Chondrocyte (in vitro differentiated cells): ENCODE measurements at places on chromosomes 3 and 15. TPM values are rescaled to one million over a fixed set of nuclear protein-coding genes. Genes with fewer than 3 reads are reported as not detected.

- no peak for DNase-seq
- H3K4me3 ChIP-seq = no peak overlapping the region
Observed at GRCh38 chr3:178435575-178435974, 100.7 kb upstream of the KCNMB2 start.

GRCh38 chr3:128287216-128287615, 133.9 kb downstream of the EEFSEC start:
- H3K4me3 ChIP-seq = no peak overlapping the region
- peaks cover 7% of the 10 kb centered on the region for H3K4me1 ChIP-seq
- H3K27ac ChIP-seq = no peak overlapping the region
- no peaks in the 10 kb centered on the region for H3K27me3 ChIP-seq

- peak overlapping the region; percentile 99 for H3K27ac ChIP-seq
- H3K36me3 ChIP-seq = no peaks in the 10 kb centered on the region
- DNase-seq = no peak
- no peaks in the 10 kb centered on the region for H3K27me3 ChIP-seq
Observed at GRCh38 chr3:40452562-40452875, 4.6 kb upstream of the RPL14 start.

DNA sequence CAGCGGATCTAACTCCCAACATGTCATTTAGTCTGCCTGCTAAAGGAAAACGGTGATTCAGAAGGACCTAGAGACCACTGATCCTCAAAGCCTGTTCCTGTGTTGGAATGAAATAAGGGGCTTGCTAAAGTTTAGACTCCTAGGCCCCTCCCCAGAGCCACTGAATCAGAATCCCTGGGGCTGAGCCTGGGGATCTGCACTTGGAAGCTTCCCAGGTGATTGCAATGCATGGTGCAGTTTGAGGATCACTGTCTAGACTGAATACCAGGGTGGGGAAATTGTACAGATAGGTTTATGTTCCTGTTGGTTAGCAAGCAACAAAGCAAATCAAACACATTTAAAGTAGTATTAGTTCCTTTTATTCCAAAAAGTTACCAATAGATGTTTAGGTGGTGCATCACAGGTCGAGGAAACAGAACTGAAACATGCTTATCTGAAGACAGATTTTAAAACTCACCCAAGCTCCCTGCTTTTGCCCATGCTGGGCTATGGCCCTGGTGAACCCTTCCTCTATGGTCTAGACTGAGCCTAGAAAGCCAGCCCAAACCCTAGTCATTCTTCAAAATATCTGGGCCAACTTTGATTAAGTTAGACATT, 29.6 kb upstream of the SPTBN5 start:
- DNase-seq = no peak
- H3K27ac ChIP-seq = no peak overlapping the region
- peaks cover 74% of the 10 kb centered on the region for H3K4me1 ChIP-seq
- H3K4me3 ChIP-seq = no peak overlapping the region
- H3K36me3 ChIP-seq = peaks cover 11% of the 10 kb centered on the region

BNC1 gene
- 1.7 to 2.8 TPM (median 2.3 TPM) in 3 replicates for total RNA-seq

DNA sequence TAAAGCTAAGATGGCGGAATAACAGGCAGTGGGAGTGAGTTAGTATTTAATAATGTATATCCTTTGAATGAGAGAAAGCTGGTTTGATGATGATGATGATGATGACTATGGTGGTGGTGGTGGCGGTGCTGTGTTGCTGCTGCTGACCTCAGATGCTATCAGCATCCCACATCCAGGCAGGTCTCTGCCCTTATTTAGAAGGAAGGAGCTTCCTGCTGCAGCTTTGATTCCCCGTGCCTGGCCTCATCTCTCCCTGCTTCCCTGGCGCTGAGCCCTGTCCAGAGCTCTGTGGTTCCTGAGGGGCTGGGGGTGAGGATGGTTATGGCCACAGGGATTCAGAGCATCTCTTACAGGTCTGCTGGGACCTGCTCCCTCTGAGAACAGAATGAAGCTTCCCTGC, 73.1 kb downstream of the RAB11A start:
- no peak overlapping the region for H3K27ac ChIP-seq
- H3K36me3 ChIP-seq = no peaks in the 10 kb centered on the region
- peaks cover 22% of the 10 kb centered on the region for H3K4me1 ChIP-seq
- no peak for DNase-seq
- peaks cover 14% of the 10 kb centered on the region for H3K27me3 ChIP-seq

DNA sequence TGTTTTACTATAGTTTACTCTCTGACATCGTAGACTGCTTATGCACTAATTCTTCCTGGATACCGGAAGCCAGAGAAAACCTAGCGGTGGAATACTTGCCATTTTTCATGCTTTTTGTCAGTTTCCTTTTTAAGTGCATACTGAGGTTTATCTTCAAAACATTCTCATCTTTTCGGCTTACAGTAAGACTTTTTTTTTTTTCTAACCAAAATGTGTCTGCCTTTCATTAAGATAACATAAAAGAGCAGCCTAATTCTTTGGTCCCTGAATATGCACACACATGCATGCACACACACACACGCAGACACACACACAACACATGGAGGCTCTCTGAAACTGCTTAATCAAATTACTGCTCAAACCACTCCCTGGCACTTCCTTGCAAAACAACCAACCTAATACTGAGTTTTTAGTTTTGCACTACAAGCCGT, 1.3 kb downstream of the ZNF445 start:
- peak overlapping the region; percentile 84 for H3K27ac ChIP-seq
- DNase-seq = no peak
- no peaks in the 10 kb centered on the region for H3K27me3 ChIP-seq
- peak overlapping the region; percentile 92 for H3K4me3 ChIP-seq
- peaks cover 43% of the 10 kb centered on the region for H3K4me1 ChIP-seq

HDC gene
- total RNA-seq = not detected in 3 replicates

GRCh38 chr3:11878837-11879236, 32.2 kb upstream of the TAMM41 start:
- no peak overlapping the region for H3K27ac ChIP-seq
- H3K4me1 ChIP-seq = no peaks in the 10 kb centered on the region
- peaks cover 22% of the 10 kb centered on the region for H3K27me3 ChIP-seq
- no peak overlapping the region for H3K4me3 ChIP-seq

GRCh38 chr3:169659096-169659819, 4.3 kb downstream of the MECOM start:
- peak overlapping the region; percentile 1 for H3K27ac ChIP-seq
- peaks cover 13% of the 10 kb centered on the region for H3K27me3 ChIP-seq
- no peak for DNase-seq
- H3K4me1 ChIP-seq = peaks cover 45% of the 10 kb centered on the region

- H3K36me3 ChIP-seq = peaks cover 10% of the 10 kb centered on the region
- peaks cover 44% of the 10 kb centered on the region for H3K4me1 ChIP-seq
- no peaks in the 10 kb centered on the region for H3K27me3 ChIP-seq
- no peak for DNase-seq
- H3K27ac ChIP-seq = no peak overlapping the region
Observed at GRCh38 chr3:8759038-8759707, 10.2 kb downstream of the OXTR start.

DNA sequence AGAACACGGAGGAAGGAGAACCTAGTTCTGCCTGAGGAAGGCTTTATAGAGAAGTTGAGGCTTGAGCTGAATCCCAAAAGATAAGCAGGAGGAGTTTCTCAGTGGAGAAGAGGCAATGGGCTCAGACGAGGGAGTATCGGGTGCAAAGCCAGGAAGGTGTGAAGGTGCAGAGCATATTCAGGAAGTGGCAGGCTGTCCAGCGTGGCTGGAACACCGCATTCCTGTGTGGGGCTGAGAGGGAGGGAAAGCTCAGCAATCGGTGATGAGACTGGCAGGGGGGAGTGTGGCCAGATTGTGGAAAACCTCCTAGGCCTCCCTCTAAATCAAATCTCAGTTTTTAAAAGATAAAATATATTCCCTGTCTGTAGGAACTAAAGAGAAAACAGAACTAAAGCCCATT, 63.0 kb downstream of the ARHGAP31 start:
- H3K36me3 ChIP-seq = no peaks in the 10 kb centered on the region
- H3K4me1 ChIP-seq = peaks cover 44% of the 10 kb centered on the region
- H3K27ac ChIP-seq = peak overlapping the region; percentile 6
- DNase-seq = no peak
- no peaks in the 10 kb centered on the region for H3K27me3 ChIP-seq
- H3K4me3 ChIP-seq = no peak overlapping the region

GRCh38 chr3:89227218-89227617, 119.8 kb downstream of the EPHA3 start:
- no peak for DNase-seq
- no peak overlapping the region for H3K4me3 ChIP-seq
- H3K4me1 ChIP-seq = peaks cover 10% of the 10 kb centered on the region
- H3K27me3 ChIP-seq = no peaks in the 10 kb centered on the region

LRTM1 gene
- not detected in 3 replicates for total RNA-seq

DNA sequence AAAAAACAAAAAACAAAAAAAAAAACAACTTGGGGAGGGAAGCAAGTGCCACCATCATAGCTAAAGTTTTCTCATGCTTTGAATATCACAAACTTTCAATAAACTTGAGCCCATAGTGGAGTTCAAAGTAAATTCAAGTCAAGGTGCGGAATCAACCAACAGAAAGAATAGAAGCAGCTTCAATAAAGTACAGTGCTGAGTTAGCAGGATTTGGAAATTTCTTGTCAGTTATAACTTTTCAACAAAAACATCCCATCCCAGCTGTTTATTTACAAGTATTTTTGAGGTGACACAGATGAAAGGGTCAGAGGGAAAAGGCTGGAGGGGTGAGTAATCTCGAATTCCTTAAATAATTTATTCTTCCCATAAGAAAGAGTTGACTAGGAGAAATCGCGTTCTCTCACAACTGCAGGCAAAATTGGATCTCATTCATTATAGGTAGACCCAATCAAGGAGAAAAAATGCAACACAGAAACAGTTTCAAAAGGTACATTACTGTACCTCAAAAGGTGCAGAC, 477.4 kb upstream of the RASGRP1 start:
- no peaks in the 10 kb centered on the region for H3K4me1 ChIP-seq
- H3K36me3 ChIP-seq = no peaks in the 10 kb centered on the region
- H3K27ac ChIP-seq = no peak overlapping the region
- no peaks in the 10 kb centered on the region for H3K27me3 ChIP-seq
- no peak overlapping the region for H3K4me3 ChIP-seq

IL12A gene
- total RNA-seq = 1.3 to 1.9 TPM (median 1.5 TPM) in 3 replicates

SLC28A2 gene
- total RNA-seq = not detected in 3 replicates

DNA sequence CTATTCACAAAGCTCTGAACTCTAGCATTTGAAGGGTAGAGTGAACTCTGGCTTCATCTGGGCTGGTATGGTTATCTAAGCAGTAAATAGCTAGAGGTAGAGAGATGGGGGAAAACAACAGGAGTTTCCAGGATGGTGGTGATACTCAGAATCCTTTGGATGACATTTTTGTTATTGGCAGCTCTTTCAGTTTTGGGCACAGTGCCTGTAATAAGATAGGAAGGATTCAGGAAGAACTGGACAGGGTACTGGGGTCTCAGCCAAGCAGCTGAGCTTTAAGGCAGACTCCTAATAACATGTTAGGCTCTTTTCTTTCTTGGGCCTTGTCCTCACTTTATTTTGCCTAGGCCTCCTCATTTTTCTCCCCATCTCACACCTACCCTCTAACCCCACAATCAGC, 338.5 kb downstream of the CADM2 start:
- no peak overlapping the region for H3K4me3 ChIP-seq
- no peak for DNase-seq
- no peaks in the 10 kb centered on the region for H3K36me3 ChIP-seq
- no peaks in the 10 kb centered on the region for H3K4me1 ChIP-seq

C3orf85 gene
- total RNA-seq = not detected in 3 replicates

KCNMB2 gene
- total RNA-seq = 0.27 TPM in 1 of 3 replicates, not detected in the others

LRRC49 gene
- 4.9 to 8.8 TPM (median 6.4 TPM) in 3 replicates for total RNA-seq

GRCh38 chr3:191236646-191237045, 37.6 kb downstream of the OSTN start:
- peak overlapping the region; percentile 90 for H3K27ac ChIP-seq
- H3K4me1 ChIP-seq = peaks cover 41% of the 10 kb centered on the region
- H3K36me3 ChIP-seq = no peaks in the 10 kb centered on the region
- no peak for DNase-seq
- no peak overlapping the region for H3K4me3 ChIP-seq

P2RY14 gene
- not detected in 3 replicates for total RNA-seq

- H3K27me3 ChIP-seq = peaks cover 29% of the 10 kb centered on the region
- H3K36me3 ChIP-seq = no peaks in the 10 kb centered on the region
- no peak overlapping the region for H3K27ac ChIP-seq
- DNase-seq = no peak
Observed at GRCh38 chr15:78350058-78350457, 9.9 kb downstream of the CRABP1 start.

CHRNB4 gene
- 0.10 to 0.13 TPM in 2 of 3 replicates, not detected in the other for total RNA-seq

ARGFX gene
- not detected in 3 replicates for total RNA-seq

CGGBP1 gene
- 67.8 to 69.7 TPM (median 67.8 TPM) in 3 replicates for total RNA-seq

GPR87 gene
- not detected in 3 replicates for total RNA-seq

EPHB1 gene
- total RNA-seq = 1.0 to 1.7 TPM (median 1.6 TPM) in 3 replicates

DNA sequence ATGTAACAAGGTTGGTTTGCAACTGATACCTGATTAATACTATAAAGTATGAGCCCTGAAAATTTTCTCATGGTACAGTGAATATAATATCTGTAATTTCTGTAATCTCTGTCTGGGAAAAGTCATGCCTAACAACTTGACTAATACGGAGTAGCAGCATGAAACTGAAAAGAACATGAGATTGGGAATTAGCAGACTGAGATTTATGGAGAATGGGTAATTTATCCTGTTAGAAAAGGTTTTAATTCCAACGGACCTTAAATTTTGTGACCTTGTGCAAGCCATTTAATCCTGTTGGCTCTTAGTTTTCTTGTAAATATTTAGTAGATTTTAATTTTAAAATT, 90.2 kb upstream of the CMC1 start:
- DNase-seq = no peak
- H3K36me3 ChIP-seq = peaks cover 2% of the 10 kb centered on the region
- no peaks in the 10 kb centered on the region for H3K4me1 ChIP-seq
- no peak overlapping the region for H3K4me3 ChIP-seq
- H3K27ac ChIP-seq = no peak overlapping the region

- H3K36me3 ChIP-seq = no peaks in the 10 kb centered on the region
- no peak for DNase-seq
- peaks cover 59% of the 10 kb centered on the region for H3K4me1 ChIP-seq
Observed at GRCh38 chr3:156818273-156818651, 7.9 kb upstream of the LEKR1 start.

THBS1 gene
- total RNA-seq = 1,967 to 2,361 TPM (median 2,311 TPM) in 3 replicates

DNA sequence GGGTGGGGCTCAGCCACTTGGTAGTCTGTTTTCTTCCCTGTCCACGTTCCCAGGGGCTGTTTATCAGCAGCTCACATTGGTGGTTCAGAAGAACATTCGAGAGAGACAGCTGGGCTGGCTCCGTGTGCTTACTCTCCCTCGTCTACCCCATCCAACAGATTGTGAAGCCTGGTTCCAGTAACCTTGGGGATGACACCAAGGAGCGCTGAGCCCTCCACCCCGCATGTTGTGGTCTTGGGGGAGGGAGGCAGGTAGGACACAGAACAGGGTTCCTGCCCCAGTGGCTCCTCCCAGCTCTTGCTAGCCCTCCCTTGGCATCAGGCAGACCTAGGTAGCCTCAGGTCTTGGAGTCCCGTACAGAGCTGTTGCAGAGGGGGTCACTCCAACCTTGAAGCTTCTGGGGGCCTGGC, 33.1 kb downstream of the KLF13 start:
- no peak overlapping the region for H3K27ac ChIP-seq
- H3K36me3 ChIP-seq = peaks cover 3% of the 10 kb centered on the region
- H3K27me3 ChIP-seq = no peaks in the 10 kb centered on the region
- peaks cover 61% of the 10 kb centered on the region for H3K4me1 ChIP-seq
- no peak overlapping the region for H3K4me3 ChIP-seq

CPLX3 gene
- total RNA-seq = not detected in 3 replicates

LYSMD2 gene
- 1.5 to 2.7 TPM (median 2.6 TPM) in 3 replicates for total RNA-seq
